ENCODE measurements at places on chromosomes 16 and 17. TPM values are rescaled to one million over a fixed set of nuclear protein-coding genes. Genes with fewer than 3 reads are reported as not detected.

Gene SCGB1C2
- total RNA-seq, result not detected

- no peak for DNase-seq
Measured at GRCh38 chr17:37829592-37830123, 84.8 kb upstream of the HNF1B start.

- DNase-seq, result no peak
Measured at GRCh38 chr17:74380959-74381808, 13.9 kb downstream of the GPR142 start.

DNA sequence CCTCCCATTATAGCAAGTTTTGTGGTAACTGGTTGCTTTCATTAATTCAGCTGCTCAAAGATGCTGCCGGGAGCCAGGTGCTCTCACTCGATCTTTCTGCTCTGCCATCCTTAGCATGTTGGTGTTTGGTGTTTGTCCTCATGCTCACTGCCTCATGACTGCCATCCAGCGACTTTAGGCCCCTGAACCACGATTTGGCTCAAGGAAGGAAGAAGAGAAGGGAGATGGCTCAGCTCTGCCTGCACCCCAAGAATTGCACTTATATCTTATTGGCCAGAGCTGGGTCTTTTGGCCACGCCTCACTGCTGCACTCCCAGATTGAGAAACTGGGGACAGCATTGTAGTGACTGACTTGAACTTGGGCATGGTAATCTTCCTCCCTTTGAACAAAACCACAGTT is 52.7 kb downstream of the ARSG start:
- DNase-seq, result no peak

Gene ALDOC
- total RNA-seq, result 43.5 TPM

Measured in HT-29 (cell line).